SK-N-DZ (cell line): ENCODE measurements at places on chromosomes 3 and 15.

DNA sequence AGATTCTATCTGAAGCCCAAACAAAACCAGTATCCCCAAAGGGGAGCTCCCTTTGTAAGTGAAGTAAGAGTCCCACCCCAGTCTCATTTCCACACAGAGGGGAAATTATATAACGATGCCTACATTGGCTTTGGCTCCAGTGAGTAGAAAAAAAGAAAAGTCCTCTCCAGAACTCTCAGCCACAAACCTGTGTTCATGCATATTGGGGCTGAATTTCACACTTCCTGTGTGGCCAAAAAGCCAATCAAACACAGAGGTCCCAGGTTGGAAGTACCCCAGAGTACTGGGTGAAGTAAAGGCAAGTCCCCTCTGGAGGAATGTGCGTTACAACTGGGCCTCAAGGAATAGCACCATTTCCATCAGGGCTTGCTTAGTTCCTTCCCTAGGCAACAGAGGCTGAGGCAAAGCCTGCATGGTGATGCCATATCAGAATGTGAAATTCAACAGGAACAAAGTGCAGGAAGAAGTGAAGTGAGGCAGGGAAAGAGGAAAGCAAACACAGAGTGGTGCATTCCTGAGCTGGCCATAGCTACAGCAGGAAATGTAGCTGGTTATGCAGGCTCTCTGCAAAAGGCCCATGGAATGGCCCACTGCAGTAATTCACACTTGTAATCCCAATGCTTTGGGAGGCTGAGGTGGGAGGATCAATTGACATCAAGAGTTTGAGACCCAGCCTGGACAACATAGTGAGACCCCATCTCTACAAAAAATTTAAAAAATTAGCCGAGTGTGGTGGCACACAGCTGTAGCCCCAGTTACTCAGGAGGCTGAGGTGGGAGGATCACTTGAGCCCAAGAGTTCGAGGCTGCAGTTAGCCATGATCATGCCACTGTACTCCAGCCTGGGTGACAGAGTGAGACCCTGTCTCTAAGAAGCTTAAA is 16.6 kb upstream of the CX3CR1 start:
- no peak for DNase-seq

DNA sequence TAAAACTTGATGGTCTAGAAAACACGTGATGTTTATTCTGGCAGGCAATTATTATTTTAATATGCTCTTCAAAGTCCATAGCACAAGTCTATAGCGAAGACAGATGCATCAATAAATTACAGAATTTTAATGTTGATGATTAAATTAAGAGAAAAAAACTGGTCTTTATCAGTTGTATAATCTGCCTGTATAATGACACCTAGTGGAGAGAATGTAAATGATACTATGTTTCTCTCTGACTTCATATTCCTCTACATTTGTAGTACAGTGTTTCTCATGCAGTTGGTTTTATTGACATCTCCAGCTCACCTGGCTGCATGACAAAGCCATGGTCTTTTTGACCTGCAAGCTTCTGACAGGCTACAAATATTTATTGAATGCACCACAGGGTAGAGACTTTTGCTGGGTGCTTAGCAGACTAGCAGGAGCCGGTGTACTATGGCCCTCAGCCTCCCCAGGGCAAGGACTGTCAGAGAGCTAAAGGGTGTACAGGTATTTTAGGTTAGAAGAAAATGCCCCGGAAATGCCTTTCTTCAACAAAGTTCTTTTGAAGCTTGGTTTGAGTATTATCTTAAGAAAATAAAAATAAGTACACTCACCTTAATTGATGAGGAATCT is 289.9 kb downstream of the GAP43 start:
- DNase-seq: no peak

DNA sequence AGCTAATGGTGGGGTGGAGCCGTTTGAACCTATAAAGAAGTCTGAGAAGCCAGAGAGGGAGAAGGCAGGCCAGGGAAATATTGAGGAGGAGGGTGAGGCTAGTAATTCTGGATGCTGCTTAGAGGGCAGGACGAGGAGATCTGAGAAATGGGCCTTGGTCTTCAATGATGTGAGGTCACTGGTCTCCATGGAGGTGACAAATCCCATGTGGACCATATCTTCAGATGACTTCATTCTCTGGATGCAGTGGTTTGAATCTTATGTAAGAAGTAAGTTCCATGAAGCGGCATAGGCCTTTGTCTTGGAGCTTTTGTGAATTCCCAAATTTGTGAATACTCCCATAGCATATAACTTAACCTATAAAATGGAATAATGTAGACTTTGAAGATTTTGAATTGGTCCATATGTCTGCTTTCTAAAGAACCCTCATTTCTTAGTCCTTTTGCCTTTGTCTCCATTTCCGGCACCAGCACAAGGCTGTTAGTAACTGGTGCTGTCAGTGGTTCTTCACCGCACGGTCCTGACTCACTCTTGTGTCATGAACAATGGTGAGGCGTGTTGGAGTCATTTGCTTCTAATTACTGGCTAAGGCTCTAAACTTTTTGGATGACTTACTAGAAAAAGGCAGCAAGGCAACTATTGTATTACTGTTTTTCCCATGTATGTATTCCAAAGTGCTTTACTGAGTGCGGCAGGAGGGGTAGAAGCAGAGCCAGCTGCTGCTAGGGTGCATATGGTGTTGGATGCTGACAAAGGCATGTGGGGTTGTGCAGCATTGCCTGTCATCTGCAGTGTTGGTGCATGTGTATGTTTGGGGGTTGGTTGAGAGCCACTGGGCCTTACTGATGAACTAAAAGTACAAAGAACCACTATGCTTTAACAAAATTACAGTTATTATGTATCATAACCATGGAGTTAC is 279.3 kb upstream of the C2CD4B start:
- no peak for DNase-seq

GRCh38 chr15:93105485-93105884 is 16.5 kb upstream of the RGMA start:
- no peak for DNase-seq

GRCh38 chr3:125051715-125052581 is 3.8 kb downstream of the HEG1 start:
- DNase-seq: no peak

DNA sequence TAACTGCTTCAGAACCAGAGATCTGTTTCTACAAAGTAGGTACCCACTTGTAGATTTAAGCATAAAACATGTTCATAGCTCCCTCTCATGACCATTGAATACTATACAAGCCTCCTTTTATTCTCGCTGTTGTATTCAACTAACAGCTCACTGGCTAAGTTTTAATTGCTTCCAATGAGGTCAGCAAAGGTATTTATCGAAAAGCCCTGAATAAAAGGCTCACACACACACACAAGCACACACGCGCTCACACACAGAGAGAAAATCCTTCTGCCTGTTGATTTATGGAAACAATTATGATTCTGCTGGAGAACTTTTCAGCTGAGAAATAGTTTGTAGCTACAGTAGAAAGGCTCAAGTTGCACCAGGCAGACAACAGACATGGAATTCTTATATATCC is at the start of gene FGF7:
Gene FGF7, plus strand, starts transcription at position 222 of the 400 bp plus-strand sequence. CDS start 1,056 bp downstream, outside the sequence.
- DNase-seq: no peak

GRCh38 chr3:173708191-173708590 is 310.6 kb downstream of the NLGN1 start:
- no peak for DNase-seq

DNA sequence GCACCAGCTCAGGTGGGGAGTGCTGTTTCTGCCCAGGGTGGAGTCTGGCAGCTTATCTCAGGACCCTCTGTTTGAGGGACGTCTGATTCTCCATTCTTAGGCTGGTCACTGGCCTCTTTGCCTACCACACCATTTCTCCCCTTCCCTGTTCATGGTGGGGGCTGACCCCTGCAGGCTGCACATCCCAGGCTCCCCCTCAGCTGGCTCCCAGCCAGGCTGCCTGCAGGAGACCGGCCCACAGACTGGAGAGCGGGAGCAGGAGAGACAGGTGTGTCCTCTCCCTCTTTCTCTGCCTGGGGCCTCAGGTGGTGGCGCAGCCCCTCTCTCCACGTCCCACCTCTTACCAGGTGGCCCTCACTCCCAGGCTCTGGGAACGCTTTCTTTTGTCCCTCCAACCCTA is 60.8 kb downstream of the RAB11A start:
- no peak for DNase-seq

DNA sequence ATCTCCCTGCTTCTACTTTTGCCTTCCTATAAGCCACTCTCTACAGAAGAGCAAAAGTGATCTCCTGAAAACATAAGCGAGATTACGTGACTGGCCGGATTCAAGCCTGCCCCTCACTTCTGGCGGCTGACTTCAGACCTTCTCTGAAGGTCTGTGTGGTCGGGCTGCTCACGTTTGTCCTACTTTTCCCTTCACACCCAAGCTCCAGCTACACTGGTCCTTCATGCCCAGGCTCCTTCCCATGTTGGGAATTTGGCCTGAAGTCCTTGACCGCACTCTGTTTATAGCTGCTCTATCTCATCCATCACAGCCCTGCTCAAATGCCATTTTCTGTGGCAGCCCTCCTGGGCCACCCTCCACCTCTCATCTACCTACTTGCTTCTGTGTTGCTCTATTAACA is 6.7 kb upstream of the PLA2G4E start:
- no peak for DNase-seq

GRCh38 chr3:24582431-24583403 is 88.1 kb upstream of the THRB start:
- DNase-seq: no peak

DNA sequence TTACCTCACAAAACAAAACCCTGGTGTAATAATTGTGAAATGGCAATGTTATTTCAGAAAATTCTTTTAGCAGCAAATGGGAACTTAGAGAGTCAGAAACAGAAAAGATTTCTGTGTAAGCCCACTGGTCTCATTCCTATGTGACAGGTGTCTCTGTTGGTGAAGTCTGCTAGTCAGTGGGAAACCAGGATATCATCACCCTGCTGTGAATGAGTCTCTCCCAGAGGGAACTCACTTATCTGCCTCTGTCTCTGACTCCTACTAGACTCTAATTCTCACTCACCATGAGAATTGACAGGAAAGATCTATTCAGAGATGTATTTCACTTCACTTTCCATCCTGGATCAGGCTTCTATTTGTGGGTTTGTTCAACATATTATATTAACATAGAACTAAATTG is 266.0 kb downstream of the EPHA3 start:
- no peak for DNase-seq

DNA sequence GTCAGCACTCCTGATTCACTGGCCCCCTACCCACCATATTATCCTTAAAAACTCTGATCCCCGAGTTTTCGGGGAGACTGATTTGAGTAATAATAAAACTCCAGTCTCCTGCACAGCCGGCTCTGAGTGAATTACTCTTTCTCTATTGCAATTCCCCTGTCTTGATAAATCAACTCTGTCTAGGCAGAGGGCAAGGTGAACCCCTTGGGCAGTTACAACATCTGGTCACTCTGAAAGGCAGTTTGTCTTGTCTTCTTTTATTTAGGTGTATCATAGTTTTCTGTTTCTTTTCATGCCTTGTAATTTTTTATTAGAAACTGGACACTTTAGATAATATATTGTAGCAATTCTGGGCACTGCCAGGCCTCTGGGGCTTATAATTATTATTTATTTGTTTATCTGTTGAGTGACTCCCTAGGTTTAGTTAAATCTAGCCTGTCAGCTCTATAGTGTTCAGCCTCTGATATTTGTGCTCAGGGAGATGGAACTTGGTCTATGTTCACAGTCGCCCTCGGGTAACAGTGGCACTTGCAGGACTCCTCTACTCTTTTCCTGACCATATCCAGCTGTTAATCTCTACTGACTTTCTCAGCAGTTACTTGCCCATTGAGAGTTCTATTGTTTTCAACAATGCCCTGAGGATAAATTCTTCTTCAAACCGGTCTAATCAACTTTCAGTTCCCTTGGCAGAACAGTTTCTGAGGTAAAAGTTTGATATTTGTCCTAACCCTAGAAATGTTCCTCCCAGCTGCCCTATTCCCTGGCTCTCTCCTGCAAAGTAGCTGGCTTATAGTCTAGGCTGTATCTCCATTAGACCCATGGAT is 15.5 kb upstream of the PLAAT1 start:
- DNase-seq: no peak

DNA sequence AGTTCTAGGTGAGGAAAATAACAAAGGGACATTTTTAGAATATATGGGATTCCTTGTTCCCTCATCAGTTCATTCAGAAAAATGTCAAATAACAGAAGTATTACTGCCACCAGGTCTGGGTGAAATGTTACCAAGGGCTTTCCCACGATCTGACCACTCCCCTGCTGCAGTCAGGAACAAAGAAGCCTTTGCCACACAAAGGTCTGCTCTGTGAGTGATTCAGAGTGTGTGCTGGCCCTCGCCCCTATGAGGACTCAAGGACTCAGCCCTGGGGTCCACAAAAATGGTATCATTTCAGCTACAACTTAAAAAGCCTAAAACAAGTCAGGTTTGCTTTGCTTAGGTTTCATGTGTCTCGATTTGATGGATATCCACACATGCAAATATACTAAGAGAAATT is 5.0 kb downstream of the MKRN3 start:
- no peak for DNase-seq

DNA sequence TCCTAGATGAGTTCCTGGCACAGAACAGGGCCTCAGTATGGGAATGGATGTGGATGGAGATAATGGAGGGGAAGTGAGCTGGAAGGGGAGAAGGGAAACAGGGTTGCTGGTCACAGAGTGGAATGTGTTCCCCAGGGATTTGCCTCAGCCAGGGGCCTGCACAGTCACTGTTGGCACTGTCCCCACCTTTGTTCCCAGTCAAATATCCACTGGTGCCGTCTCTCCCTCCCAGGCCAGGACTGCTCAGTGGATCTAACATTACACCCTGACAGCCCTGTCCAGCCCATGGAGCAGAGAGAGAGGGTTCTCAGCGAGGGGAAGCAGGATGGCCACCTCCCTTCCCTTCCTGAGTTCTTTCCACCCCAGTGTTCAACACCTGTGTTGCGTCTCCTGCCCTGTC is 1.5 kb upstream of the PPP1R2 start:
- DNase-seq: peak; percentile 58

GRCh38 chr3:172138193-172138537 is 98.8 kb downstream of the FNDC3B start:
- no peak for DNase-seq

DNA sequence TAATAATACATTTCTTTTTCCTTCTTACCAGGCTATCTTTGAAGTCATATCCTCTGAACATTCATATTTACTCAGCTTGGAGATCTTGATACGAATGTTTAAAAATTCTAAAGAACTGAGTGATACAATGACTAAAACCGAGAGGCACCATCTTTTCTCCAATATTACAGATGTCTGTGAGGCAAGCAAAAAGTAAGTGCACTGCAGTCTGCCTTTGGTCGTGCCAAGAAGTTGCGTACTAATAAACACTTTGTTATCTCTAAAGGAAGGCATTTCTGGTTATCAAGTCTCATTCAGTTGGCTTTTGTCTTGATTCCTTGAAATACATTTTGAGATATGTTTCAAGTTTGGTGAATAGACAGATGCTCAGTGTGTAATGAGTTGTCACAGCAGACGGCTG is 31.6 kb downstream of the ARHGEF26 start:
- DNase-seq: no peak
